ENCODE measurements at places on chromosomes 13 and 19.

- no peak for DNase-seq
Observed at GRCh38 chr13:20161275-20161950, 561 bp upstream of the GJA3 start.

DNA sequence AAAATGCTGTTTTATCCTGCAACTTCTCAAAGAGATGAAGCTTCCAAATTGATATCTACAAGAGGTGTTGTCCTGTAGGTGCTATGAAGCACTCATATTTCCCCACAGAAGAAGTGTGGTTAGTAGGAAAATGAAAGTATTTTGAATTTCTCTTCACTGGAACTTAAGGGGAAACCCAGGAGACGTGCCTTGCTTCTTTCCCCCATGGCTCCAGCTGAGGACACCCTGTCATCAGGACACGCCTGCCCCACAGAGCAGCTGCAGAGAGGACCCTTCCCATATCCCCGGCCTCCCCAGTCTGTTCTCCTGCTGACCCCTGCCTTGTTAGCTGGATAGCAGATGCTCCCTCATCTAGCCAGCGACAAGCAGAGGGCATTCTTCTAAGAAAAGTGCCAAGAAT lies 371.3 kb downstream of the COG6 start:
- DNase-seq = no peak

DNA sequence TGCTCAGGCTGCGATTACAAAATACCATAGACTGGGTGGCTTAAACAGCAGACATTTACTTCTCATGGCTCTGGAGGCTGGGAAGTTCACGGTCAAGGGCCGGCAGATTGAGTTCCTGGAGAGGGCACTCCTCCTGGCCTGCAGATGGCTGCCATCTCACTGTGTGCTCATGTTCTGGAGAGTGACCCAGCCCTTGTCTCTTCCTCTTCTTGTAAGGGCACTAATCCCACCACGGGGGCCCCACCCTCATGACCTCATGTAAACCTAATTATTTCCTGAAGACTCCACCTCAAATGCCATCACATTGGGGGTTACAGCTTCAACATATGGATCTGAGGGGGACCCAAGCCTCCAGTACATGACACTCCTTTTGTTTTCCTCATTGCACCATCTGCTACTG lies 56.0 kb upstream of the CLDN10 start:
- no peak for DNase-seq

GRCh38 chr19:3636962-3637361 lies 10.4 kb upstream of the CACTIN start:
- DNase-seq = no peak

GRCh38 chr13:113936166-113936965 lies 37.5 kb downstream of the C13orf46 start:
- DNase-seq = no peak

DNA sequence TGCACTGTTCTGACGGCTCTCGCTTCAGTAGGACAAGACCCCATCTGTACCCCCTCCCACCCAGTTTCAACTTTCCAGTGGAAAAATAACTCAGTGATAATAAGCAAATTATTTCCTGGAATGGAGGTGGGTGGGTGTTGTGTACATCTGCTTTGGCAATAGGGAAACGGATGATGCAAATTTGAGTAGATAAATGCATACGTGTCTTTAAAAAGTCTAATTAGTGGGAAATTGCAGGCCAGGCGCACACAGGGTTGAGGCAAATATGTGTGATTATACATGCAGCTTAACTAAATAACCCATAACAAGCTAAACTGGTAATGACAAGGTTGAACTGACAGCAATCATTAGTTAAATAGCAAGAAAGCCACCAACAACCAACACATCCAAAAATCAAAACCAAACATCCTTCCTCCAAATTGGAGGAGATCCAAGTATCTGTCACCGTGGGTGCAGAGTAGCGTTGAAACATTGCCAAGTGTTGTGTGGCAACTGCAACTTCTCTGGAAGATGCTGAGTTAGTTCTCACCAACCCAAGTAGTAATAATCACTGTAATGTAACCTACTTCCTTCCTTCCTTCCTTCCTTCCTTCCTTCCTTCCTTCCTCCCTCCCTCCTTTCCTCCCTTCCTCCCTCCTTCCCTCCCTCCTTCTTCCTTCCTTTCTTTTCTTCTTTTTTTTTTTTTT lies 54.6 kb downstream of the TRPM4 start:
- DNase-seq = no peak

DNA sequence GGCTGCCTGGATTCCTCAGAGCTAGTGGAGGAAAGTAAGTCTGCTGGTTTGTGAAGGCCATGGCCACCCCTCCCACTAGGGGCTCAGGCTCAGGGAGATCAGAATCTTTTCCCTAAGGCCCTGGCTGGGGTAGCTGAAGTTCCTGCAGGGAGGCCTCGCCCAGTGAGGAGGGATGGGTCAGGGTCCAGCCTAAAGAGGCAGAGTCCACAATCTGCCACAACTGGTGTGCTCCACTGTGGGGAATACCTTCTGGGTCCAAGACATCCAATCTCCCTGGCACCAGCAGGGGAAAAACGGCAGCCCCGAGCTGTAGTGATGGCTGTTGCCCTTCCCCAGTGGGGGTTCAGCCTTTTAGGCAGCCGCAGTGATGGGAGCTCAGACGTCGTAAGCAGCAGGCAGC lies 23.2 kb downstream of the IGFL3 start:
- no peak for DNase-seq

- peak; percentile 76 for DNase-seq
Observed at GRCh38 chr13:40508127-40508526, 158.3 kb downstream of the FOXO1 start.
